ENCODE measurements at places on chromosomes 4 and X.
A peak's percentile ranks its signal among the peaks of the same experiment; 100 is the strongest.

DNA sequence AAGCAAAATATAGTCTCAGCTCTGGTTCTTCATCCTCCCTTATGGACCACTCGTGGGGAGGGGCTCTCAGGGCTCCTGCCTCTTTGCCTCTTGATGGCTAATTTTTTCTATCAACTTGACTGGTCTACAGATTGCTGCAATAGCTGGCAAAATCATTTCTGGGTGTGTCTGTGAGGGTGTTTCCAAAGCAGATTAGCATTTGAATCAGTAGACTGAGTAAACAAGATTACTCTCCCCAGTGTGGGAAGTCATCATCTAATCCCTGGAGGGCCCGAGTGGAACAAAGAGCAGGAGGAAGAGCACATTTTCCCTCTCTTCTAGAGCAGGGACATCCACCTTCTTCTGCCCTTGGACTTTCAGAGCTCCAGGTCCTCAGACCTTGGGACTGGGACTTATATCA lies 153.5 kb downstream of the STK32B start:
- DNase-seq, result peak; percentile 93

GRCh38 chr4:180993244-180993836 lies 1249.9 kb upstream of the TENM3 start:
- DNase-seq, result no peak

- no peak for DNase-seq
Measured at GRCh38 chr4:122479935-122480416, 23.5 kb upstream of the IL2 start.

DNA sequence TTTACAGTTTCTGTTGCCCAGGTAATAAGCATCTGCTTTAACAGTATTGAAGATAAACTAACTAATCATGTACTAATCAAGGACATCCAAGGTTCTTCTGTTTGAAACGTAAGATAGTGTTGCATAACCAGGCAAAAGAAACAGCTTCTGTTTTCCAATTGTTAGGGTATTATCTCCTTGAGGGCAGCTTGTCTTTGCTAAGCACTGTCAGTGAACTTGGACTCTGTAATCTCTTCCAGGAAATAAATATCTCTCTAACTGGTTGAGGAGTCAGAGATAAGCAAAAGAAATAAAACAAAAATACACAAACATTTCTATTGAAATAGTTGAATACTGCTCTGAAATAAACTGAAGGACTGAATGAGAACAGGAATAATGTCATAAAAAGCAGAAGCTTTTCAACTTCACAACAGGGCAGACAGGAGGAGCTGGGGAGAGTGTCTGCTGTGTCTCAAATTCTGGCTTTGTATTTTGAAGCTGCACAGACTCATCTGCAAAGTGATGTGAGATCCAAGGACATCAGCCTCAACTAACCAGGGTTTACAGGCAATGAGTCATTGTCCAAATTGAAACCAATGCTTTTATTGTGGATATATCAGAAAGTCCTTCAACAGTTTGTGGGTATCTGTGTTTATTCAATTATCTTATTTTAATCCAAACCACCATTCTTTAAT lies 1253.0 kb upstream of the PCDH7 start:
- peak; percentile 42 for DNase-seq

Measured in NCI-H82 (cell line).